Brain microvascular endothelial cell (primary cell): ENCODE measurements at places on chromosomes 2 and 18.

GRCh38 chr18:56568986-56569385, 69.4 kb downstream of the TXNL1 start:
- no peak for DNase-seq

DNA sequence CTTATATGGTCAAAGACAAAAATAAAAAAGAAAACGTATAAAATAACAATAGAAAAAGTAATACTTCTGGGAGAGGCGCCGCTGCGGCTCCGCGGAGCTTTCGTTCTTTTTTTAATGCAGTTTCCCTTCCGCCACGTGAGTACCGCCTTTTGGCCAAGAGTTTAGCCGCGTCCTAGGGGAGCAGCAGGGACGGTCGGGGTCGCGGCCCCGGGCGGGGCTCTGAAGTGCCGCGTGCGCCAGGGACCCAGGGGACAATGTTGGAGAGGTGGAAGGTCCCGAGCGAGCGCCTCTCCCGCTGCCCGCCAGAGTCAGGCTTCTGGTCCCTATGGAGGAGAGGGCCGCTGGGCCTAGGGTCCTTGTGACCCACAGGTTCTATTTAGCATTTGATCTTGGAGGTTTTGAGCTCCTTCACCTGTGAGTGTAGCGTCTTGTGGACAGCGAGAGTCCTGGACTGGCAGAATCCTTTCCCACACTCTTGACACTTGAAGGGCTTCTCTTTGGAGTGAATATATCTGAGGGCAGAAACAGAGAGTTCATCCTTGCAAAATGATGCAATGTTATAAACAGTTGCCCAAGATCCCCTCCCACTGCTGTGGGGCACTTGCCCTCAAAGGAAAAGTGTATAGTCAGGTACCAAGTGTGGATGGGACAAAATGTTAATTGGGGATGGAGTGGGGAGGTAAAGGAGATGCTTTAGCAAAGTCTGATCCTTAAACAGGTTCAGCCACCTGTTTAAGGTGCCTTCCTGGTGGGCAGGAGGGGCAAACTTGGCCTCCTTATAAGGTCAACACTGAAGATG, 6.3 kb downstream of the OSR1 start:
- no peak for DNase-seq

- no peak for DNase-seq
These were observed 157.1 kb downstream of the PRPF40A start for GRCh38 chr2:152560166-152560565.

DNA sequence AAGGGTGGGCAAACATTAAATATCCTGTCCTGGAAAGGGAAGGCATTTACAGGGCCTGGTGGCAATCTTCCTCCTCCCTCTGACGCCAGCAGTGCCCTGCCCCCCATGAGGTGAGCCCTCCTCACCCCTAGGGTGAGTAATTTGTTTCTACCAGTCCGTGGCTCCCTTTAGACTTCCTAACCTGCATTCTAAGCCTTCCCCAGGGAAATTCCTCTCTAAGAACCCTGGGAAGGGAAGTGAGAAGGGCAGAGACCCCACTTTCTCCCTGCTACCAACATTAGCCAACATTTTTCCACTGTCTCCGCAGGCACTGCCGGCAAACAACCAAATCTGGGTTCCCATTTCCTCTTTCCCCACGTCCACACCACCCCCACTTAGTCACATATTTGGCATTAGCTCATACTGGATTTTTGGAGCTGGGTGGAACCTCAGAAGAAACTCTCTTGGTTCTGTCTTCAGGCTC, 69.3 kb downstream of the NRP2 start:
- DNase-seq = no peak

- DNase-seq = no peak
These were observed 46.5 kb upstream of the SULT1C3 start for GRCh38 chr2:108193251-108193650.

GRCh38 chr18:59661891-59662701, 35.1 kb downstream of the CCBE1 start:
- no peak for DNase-seq
